ENCODE measurements at places on chromosomes 12 and 14.

DNA sequence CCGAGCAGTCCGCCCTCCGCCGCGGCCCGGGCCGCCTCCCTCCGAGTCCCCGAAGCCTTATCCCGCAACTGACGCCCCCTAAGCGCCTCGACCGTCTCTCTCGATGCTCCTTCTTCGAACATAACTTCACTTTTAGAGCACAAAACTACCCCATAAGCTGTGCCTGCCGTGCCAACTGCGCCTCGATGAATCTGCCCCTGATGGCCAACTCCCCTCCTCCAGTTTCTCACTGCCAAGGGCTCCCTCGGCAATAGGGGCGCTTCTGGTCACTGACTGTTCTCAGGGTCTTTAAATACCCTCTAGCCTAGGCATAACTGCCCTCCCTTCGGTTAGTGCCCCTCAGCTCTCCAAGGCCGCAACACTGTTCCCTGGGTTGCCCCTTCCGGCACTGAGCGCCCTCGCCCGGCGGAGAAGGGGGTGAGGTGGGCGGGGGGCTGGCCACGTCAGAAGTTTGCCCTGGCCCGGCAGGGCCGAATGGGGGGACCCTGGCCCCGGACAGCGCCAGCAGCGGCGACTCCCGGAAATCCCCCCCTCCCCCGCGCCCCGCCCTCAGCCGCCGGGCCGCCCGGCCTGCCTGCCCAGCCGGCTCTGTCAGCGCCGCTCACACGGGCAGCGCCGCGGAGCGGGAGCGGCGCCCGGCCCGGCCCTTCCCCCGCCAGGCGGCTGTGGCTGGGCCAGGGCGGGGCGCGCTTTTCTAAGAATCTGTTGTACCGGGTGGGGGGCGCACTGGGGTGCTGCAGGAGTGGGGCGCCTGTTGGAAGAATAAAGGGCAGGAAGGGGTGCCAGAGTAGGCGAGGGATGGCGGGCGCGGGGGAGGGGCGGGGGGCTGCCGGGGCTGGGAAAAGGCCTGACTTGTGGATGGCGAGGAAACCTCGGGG, 10.6 kb downstream of the RARG start:
- no peak for DNase-seq

DNA sequence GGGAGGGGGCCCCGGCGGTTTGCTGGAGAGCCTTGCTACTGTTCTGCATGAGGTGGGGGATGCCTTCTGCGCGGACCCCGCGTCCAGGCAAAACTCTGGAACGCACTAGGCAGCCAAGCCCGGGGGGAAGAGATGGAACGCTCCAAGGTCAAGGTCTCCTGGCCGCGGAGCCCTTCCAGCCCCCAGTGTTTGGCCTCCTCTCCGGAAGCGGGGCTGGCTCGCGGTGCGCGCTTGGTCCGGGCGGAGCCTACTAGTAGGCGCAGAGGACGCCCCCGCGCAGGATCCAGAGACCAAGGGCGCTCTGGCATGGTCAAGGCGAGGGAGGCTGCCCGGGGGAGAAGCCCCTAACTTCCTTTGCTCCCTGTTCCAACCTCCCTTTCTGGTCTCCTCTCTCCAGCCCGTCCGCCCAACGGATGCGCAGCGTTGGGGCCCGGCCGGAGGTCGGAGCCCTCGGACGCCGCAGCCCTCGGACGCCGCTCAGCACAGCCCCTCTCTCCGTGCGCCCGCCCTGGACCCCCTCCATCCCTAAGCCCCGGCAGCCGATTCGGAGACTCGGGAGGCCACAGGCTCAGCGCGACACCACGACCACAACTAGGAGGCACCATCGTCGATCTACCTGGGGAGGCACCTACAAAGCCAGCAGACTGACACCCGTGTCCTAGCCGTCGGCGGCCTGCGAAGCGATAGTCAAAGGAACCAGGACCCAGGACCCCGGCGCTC, 669 bp upstream of the KCNK13 start:
- DNase-seq = no peak

GRCh38 chr14:29242755-29243754, 476.5 kb downstream of the FOXG1 start:
- DNase-seq = no peak

- no peak for DNase-seq
Measured at GRCh38 chr12:97321621-97322020, 141.0 kb upstream of the RMST start.

DNA sequence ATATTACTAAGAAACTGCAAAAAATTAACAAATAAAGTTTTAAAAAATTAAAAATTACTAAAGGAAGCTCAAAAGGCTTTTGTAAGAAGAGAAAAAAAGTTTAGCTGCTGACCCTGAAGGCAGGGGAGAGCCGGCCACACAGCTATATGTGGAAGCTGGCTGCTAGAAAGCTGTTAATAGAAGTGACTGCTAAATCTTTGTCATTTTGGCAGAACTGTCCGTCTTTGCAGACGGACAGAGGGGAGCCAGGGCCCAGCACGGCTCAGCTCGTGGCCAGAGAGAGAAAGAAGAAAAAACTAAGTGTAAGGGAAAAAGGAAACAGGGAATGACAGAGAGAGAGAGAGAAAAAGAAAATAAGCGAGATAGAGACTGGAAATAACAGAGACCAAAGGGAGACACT, 27.9 kb downstream of the PRMT8 start:
- DNase-seq = no peak

DNA sequence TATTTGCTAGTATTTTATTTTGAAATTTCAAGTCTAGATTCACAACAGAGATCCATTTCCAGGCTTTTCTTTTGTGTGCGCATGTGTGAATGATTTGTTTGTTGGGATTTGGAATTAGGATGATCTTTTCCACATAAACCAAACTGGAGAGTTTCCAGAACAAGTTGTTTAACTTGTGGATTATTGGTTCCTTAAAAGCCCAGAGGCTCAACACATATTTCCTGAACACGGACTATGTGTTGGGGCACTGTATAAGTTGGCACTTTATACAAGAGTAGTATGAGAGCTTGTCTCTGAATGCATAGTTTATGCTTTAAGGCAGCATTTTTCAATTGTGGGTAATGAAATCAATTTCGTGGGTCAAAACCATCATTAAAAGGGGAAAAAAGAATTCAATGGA, 67.3 kb upstream of the FUT8 start:
- no peak for DNase-seq

DNA sequence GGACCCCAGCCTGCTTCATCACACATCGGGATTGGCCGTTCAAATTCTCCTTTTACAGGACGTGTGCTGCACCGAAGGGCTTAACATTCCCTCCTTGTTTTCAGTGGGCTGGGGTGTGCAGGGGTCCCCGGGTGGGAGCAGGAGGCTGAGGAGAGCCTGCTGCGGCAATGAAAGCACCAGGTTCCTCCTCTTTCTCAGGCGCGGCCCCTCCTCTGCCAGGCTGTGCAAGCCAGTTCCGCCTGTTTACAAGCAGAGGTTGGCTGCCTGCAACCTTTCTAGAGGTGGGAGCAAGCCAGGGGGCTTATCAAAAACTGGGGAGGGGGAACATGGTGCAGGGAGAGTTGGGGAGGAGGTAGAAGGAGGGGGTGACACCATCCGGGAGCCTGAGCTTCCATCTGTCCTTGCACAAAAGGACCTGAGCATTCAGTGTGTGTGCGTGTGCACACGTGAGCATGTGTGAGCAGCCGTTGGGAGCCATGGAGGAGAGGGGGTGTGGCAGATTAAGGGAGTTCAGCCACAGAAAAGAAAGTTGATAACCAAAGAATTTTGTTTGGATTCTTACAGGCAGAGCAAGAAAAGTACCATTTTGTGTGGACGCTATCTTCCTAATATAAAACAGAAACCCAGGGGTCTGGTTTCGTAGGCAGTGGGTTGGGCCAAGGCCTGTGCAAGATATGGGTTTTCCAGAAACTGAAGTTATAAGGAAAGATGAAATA, 108.8 kb upstream of the RFLNA start:
- no peak for DNase-seq

GRCh38 chr12:132604668-132605441, 5.5 kb downstream of the LRCOL1 start:
- no peak for DNase-seq

GRCh38 chr12:21983095-21983494, 41.9 kb upstream of the ABCC9 start:
- DNase-seq = no peak

GRCh38 chr14:44449680-44450079, 57.4 kb downstream of the FSCB start:
- DNase-seq = no peak

DNA sequence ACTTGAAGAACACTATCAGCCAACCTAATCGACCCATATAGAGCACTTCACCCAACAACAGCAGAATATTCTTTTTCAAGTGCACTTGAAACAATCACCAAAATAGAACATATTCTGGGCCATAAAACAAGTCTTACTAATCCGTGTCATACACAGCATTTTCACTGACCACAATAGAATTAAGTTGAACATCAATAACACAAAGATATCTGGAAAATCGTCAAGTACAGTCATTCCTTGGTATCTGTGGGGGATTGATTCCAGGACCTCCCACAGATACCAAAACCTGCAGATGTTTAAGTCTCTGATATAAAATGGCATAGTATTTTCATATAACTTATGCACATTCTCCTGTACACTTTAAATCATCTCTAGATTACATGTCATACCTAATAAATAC, 295.7 kb downstream of the BCL11B start:
- DNase-seq = no peak

DNA sequence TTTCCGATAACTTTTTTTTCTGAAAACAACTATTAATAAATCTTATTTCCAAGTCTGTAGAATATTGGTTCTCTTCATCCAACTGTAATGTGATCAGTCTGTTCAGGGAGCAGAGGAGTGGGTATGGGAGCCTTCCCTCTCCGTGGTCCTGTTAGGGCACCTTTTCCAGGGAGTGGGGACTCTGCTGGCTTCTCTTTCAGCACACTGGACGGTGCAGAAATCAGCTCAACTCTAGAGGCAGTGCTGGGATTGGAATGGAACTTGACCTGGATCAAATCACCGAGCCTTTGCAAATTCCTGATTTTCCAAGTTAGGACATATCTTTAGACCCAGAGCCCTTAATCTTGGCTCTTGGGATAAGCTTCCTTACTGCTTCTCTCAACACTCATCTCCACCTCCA, 630.4 kb downstream of the DIO2 start:
- no peak for DNase-seq

DNA sequence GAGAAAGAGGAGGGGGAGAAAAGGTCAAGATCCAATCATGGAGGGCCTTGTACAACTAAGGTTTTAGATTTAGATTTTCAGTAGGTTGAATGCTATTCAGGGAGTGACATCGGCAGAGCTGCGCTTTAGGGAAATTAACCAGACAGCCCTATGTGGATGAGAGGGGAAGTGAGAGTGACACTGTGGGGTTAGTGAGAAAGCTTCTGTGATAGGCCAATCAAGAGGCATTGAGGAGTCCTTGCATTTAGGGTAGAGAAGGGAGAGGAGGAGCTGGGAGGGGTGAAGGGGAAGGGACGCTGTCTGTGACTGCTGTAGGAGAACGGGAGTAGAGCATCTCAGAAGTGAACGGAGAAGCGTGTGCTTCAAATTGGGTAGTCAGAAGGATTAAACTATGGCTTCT, 3.4 kb downstream of the HSD17B6 start:
- DNase-seq = no peak

- DNase-seq = no peak
Measured at GRCh38 chr12:1405619-1406018, 188.8 kb downstream of the FBXL14 start.

- DNase-seq = no peak
Measured at GRCh38 chr14:68543516-68543915, 249.4 kb downstream of the ZFP36L1 start.

GRCh38 chr14:54776361-54777001, 126.1 kb downstream of the GCH1 start:
- DNase-seq = peak; percentile 22

- no peak for DNase-seq
Measured at GRCh38 chr14:72380456-72380855, 448.2 kb downstream of the RGS6 start.

DNA sequence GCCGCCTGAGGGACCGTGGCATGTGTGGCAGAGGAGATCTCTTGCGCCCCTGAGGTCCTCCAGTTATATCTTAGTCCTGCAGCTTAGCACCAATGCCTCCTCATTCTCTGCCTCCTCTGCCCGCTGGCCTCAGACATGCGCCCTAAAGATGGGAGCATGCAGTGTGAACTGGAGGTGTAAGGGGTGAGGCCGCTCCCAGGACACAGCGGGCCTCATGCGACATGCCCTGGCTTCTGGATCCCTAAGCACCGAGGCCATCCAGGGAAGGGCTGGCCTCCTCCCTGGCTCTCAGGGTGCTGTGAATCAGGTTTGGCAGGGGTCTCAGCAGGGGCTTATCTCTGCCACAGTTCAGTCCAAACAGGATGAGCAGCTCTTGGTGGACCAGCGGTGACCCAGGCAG, 86.9 kb downstream of the CACNA1C start:
- DNase-seq = no peak

GRCh38 chr14:54193871-54194270, 202.9 kb upstream of the CDKN3 start:
- no peak for DNase-seq

GRCh38 chr12:85872497-85873091, 1.5 kb upstream of the NTS start:
- DNase-seq = no peak

DNA sequence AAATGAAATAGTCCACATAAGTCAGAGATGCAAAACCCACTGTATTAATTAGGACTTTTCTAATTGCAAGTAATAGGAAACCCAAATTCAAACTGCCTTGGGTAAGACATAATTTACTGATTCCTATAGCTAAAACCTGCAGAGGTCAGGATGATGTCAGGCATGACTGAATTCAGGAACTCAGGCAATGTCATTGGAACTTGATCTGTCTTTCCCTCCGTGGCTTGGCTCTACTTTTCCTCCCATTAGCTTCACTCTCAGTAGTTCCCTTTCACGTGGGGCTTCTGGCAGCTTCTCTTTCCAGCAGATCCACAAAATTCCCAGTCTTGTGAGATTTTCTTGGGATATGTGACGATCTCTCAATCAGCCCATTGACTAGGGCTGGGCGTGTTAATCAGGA, 2.4 kb upstream of the JDP2 start:
- DNase-seq = no peak

- DNase-seq = no peak
Measured at GRCh38 chr12:154058-154457, 59.9 kb downstream of the SLC6A12 start.

DNA sequence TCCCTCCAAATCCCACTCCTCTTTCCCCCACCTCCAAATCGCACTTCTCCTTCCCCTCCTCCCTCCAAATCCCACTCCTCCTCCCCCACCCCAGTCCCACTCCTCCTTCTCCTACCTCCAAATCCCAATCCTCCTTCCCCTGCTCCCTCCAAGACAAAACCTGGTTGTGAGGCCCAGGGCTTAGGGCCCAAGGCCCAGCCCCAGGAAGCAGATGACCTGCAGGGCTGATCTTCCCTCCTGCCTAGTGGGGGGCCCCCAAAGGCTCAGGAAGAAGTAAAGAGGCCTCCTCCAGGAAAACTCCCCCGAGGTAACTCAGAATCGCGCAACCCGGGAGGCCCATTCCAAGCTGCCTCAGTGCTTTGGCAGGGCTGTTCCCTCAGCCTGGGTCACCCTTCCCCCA, 34.4 kb downstream of the NCOR2 start:
- DNase-seq = no peak

GRCh38 chr14:63308723-63309317, 9.9 kb downstream of the GPHB5 start:
- DNase-seq = no peak

GRCh38 chr12:69948851-69949250, 123.8 kb downstream of the MYRFL start:
- no peak for DNase-seq

All from activated naive CD4-positive, alpha-beta T cell (primary cell).